ENCODE measurements at places on chromosomes 5 and 9.

- DNase-seq, result no peak
Observed at GRCh38 chr5:127299678-127300077, 9.1 kb downstream of the MEGF10 start.

GRCh38 chr5:170541146-170541769 is 37.4 kb downstream of the KCNIP1 start:
- DNase-seq, result no peak

GRCh38 chr9:136799854-136800657 is 3.9 kb downstream of the CCDC183 start:
- DNase-seq, result peak; percentile 73

DNA sequence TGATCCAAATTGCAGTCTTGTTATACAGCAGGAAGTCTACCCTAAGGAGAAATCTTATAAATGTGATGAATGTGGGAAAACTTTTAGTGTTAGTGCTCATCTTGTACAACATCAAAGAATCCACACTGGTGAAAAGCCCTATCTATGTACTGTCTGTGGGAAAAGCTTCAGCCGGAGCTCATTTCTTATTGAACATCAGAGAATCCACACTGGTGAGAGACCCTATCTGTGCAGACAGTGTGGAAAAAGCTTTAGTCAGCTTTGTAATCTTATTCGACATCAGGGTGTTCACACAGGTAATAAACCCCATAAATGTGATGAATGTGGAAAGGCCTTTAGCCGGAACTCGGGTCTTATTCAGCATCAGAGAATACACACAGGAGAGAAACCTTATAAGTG is 10.4 kb downstream of the ZNF189 start:
- no peak for DNase-seq

- DNase-seq, result no peak
Observed at GRCh38 chr9:124754289-124754688, 16.8 kb downstream of the NR6A1 start.

DNA sequence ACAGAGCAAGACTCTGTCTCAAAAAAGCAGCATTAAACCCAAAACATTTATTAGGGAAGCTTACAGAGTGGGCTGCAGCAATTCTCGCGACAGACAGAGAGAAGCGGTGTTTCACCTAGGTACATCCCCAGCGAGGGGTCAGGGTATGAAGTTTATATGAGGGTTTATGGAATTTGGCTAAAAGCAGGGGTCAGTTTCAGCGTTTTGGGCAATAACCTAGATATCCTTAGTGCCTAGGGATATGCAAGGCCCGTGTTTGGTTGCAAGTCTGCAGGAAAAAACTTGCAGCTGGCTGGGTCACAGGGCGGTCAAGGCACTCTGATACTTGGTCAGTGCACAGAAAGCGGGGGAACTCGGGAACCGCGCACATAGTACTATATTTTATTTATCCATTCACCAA is 649 bp upstream of the GLE1 start:
- no peak for DNase-seq

- DNase-seq, result no peak
Observed at GRCh38 chr5:75951158-75951557, 132.0 kb upstream of the SV2C start.

DNA sequence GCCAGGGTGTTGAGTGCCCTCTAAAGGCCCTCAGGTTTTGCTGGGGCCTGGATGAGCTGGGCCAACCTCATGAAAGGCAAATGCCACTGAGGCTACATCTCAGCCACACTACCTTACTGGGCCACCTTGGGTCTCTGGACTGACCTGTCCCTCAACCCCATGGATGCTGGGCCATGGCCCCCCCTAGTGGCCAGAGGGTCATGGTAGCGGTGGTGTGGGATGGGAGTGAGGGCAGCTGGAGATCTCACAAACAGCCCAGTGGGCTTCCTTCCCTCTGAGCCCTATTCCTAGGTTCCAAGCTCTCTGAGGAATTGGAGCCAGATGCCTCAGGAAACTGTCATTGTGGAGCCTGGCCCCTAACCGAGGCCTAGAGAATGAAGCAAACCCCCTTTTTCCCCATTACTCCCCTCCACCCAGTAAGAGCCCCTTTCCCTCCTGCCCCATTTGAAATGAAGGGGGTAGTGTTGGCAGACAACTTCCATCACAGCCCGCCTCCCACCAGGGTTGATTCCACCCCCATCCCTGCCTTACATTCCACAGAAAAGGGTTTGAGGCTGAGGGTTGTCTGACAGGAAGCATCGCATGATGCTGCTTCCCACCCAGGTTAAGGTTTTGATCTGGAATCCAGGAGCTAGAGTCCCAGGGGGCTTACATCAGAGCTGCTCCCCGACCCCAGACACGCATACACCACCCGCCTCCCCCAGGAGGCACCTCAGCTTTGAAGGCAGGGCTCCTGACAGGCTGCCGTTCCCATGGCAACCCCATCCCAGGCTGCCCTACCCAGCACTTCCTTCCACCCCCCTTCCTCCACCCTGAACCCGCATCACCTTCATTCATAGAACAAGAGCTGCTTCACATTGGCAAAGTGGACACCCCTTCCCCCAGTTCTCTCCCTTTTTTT is 63.9 kb downstream of the PCDH1 start:
- DNase-seq, result peak; percentile 25

DNA sequence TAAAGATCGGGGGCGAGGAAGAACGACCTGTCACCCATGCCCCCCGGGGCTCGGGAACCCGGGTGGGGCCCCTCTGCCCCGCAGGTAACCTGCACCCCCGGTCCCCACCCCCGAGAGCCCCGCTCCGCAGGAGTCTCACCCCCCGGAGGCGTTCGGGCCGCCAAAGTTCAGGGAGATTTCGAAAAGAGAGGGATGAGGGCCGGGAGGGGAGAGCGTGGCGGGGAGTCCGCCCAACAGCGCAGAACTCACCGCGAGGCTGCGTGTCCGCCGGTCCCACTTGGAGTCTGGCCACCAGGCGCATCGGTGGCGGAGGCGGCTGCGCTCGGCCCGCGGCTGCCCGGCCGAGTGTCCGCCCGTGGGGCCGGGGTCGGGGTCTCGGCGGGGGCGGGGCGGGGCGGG is at the start of gene PHF19:
PHF19 (minus strand) TSS at position 347 of the 399 bp plus-strand sequence. CDS start 2,447 bp downstream, outside the sequence.
- peak; percentile 43 for DNase-seq

- DNase-seq, result peak; percentile 52
Observed at GRCh38 chr9:123658792-123659191, 271.1 kb downstream of the DENND1A start.

DNA sequence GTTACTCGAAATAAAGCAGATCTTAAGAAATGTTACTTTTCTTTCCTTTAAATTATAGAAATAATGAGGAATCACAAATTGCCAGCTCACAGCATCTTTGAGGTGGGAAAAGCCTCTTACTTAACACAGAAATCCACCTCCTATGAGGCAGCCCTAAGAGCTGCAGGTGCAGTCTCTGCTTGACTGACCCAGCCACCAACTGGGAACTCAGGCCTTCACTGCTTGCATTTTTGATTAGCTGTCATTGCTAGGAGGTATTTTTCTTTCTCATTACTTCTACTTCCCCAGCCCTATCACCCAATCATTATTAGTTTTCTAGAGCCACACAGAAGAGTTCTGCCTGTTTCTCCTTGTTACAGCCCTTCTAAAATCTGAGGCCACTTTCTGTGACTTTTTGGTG is 416.5 kb upstream of the KLF4 start:
- no peak for DNase-seq

DNA sequence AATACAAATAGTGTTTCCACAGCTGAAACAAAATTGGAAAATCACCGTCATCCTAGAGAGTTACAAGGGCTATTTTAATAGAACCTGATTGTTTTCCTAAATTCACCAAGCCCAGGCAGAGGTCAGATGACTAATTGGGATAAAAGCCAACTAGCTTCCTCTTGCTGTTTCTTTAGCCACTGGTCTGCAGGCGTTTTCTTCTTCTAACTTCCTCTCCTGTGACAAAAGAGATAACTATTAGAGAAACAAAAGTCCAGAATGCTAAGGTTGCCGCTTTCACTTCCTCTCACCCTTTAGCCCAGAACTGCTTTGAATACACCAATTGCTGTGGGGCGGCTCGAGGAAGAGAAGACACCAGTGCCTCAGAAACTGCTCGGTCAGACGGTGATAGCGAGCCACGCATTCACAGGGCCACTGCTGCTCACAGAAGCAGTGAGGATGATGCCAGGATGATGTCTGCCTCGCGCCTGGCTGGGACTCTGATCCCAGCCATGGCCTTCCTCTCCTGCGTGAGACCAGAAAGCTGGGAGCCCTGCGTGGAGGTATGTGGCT is at the start of gene TLR4:
TLR4 (plus strand) TSS at position 380 of the 552 bp plus-strand sequence; CDS start at position 450, 70 bp downstream.
- no peak for DNase-seq

DNA sequence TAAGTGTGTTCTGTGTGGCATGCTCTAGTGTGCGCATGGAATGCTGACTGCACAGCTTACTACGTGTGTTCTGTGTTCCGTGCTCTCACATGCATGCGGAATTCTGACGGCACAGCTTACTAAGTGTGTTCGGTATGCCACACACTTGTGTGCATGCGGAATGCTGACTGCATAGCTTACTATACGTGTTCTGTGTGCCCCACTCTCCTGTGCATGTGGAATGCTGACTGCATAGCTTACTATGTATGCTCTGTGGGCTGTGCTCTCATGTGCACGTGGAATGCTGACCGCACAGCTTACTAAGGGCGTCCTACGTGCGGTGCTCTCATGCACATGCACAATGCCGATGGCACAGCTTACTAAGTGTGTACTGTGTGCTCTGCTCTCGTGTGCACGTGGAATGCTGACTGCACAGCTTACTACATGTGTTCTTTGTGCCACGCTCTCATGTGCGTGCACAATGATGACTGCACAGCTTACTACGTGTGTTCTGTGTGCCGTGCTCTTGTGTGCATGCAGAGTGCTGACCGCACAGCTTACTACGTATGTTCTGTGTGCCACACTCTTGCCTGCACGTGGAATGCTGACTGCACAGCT is 548.9 kb downstream of the IRX1 start:
- no peak for DNase-seq

DNA sequence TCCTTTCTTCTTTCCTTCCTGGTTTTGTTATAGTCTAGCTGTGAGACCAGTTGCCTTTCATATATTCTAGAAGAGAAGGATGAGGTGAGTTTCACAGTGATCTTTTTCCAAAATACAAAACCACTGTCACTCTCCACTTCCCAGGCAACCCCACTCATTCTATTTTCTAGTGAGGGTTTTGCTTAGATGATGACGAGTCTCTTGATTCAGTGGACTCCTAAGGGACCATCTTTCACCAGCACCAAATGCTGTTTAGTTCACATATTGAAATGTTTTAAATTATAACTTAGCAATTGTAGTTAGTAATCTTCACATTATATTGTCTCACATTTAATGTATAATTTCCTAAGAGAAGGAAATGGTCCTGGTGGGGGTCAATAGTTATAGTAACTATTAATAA is 25.2 kb downstream of the PIK3R1 start:
- DNase-seq, result no peak

GRCh38 chr5:67164856-67165525 is 31.6 kb downstream of the CD180 start:
- no peak for DNase-seq

DNA sequence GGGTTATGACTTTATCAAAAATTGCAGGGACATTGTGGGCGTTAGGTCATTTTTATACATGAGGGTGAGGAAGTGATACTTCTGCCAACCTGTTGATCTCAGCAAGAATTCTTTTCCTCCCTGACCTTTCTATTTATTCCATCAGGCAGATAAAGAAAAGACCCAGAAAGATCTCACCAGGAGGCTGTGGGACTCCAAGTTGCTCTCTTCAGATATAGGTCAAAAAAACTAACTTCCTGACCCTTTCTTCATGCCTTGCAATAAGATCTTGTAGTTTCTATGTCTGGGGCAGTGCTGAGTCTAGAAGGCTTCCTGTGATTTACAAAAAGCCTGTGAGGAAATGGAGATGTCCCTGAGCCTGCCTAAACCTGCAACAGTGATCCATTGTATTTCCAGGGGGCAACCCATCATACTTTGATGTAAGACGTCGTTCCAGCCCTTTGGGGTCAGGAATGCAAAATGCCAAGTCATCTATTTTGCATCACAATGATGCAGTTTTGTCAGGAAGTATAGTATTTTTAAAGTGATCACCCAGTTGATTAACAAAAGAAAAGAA is 22.0 kb upstream of the PIK3R1 start:
- DNase-seq, result no peak

- no peak for DNase-seq
Observed at GRCh38 chr5:16595881-16596580, 20.8 kb downstream of the RETREG1 start.

DNA sequence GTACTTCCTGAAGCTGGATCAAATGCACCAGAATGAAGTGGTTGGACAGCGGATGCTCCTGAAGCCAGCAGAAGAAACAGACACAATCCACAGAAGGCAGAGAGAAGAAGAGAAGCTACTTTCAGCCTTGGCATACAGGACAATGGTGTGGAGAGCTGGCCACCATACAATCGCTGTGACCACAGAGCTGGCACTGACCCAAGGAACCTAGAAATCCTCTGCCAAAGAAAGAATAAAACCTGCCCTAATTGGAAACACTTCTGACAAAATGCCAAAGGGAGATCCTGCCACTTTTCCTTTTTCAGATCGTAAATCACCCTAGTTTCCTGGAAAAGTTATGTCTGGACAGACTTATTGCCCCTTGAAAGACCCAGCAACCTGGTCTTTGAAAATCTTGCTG is 77.8 kb downstream of the BAAT start:
- DNase-seq, result no peak

DNA sequence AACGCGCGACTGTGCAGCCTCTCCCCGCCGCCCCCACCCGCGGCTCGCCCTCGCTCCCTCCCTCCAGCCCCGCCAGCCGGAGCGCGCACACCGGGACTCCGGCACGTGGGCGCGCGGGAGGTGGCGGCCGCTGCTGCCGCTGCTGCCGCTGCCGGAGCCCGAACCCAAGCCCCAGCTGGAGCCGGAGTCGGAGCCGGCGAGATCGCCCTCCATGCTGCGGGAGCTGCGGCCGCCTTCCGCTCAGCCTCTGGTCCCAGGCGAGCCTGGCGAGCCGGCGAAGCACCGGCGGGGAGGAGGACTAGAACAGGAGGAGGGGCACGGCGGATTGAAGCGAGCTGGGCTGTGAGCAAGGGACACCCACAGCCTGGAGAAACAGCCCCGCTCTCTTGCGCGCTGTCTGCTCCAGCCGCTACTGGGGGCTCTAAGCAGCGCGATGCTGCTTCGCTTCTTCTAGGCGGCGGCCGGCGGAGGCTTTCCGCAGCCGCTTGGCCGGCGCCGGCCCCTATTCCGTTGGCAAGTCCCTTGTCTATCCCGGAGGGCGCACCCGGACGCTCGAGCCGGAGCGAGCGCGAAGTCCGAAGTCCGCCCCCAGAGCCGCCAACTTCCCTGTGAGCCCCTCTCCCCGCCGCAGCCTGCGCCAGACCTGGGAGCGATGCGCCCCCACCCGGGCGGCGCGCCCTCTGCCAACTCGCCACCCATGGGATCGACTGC is 598.7 kb upstream of the SGCD start:
- DNase-seq, result no peak

- no peak for DNase-seq
Observed at GRCh38 chr5:121805911-121806310, 45.8 kb upstream of the FTMT start.
